Stimulated activated CD8-positive, alpha-beta memory T cell treated with anti-CD3 and anti-CD28 coated beads, Interleukin-7, amount 100 ng/mL, for 1 hour (primary cell): ENCODE measurements at places on chromosomes 1 and 21.

DNA sequence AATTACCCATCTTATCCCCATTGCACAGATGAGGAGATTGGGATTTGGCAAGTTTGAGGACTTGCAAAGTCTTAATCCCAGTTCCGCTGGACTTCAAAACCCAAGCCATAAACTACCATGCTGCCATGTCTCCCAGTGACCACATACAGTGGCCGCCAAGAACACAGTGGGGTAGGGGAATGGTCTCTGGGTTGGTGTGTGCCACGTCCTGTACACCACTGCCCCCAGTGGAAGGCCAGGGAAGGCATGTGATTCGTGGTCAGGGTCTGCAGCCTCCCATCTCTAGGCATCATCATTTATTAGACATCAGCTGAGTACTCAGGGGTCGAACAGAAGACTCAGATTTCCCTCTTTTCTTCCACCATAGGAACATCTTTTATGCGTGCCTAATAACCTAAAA is 76.0 kb downstream of the MAN1C1 start:
- DNase-seq = no peak

DNA sequence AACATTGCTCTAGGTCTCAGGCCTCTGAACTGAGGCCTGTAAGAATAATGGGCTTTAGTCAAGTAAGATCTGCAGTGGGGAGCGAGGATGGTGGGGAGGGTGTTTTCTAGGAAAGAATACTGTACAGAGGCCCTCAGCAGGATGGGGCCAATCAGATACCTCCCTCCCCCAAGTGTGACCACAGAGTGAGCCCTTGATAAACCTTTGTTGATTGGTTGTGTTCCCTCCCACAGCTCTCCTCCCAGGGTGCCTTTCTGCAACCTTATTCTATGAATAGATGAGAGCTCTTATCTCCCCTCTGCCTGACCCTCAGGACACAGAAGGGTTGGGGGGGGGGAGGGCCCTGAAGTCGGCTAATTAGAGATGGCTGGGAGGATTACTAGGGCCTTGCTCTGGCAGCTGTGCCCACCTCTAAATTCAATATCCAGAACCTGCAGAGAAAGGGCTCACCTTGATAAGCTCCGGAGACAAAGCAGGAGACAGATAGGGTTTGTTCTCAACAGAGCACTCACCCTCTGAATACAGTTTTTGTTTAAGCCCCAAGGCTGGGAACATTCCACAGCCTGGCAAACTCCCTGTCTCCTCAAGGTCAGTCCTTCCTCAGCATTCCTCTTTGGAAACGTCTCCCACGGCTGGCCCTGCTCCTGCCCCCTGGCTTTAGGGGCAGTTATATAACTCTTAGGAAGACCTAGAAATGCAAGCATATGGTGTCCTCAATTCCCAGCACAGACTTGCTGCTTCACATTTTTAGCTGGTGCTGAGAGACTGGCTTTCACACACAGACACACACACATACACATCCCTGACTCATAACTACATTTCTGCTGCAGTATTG is 42.9 kb downstream of the ATP1A1 start:
- DNase-seq = no peak

GRCh38 chr1:221263831-221264767 is 384.9 kb downstream of the HLX start:
- no peak for DNase-seq

DNA sequence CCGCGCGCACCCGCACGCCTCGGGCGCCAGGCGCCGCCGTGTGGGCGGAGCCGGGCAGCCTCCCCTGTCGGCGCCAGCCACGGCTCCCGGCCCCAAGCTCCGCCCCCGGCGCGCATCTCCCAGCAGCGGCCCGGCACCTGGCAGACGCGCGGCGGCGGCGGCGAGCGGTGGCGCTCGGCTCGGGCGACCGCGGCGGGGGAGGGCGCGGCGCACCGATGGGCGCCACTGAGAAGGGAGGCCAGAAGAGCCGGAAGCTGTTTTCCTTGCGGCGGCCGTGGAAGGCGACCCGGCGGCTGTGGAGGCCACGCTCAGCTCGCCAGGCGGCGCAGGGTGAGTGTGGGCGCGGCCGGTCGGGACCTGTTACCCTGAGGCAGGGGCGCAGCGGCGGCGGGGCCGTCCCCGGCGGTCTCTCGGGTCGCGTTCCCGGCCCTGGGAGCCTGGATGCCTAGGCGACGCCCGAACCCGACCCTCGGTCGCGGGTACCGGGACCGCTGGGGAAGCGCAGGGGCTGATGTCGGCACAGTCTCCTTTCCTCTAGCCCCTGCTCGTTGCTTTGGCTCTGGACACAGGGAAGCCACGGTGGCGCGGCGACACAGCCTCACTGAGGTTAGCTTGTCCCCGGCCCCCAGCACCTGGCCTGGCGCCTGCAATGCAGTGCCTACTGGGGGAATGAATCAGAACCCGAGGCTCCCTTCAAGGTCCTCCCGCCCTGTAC is 54.9 kb upstream of the DNAJC6 start:
- DNase-seq = peak; percentile 53

- DNase-seq = no peak
These were observed 23.9 kb downstream of the LRP8 start for GRCh38 chr1:53303726-53304515.

- no peak for DNase-seq
These were observed 117.6 kb downstream of the KCNN3 start for GRCh38 chr1:154752273-154753030.

- no peak for DNase-seq
These were observed 192.8 kb downstream of the PDE4B start for GRCh38 chr1:65985393-65986066.

DNA sequence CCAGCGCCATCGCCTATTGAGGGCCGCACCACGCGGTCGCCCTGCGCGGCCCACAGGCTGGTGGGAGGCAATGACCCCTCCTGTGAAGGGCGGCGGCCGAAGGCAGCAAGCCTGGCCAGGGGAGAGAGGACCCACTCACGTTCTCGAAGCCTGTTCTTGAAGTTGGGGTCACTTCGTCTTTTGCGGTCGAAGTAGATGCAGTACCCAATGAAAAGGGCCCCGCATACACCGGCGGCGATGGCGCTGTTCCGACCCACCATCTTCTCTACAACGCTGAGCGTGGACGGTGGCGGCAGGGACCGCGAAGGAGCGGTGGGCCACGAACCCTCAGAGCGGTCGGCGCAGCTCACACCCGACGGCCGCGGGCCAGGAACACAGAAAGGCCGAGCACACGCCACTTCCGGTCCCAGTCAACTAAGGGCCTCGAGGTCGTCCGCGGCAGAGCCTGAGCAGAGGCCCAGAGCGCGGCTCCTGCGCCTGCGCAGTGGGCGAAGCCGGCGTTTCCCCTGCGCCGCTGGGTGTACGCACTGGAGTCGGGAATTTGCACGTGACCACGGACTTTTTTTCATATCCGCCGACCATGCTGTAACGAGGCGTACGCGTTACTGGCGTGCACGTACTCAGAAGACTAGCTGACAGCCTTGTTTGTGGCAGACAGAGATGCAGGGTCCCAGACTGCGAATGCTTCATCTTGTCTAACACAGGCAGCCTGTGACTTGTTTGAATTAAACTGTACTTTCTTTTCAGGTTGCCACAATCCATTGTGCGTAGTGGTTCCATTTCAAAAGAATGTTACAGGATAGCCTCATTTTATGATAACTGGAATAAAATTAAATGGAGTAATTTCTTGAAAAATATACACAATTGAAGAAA is at the start of gene TOMM20:
TOMM20 (minus strand) TSS at position 382 of the 873 bp plus-strand sequence; CDS start at position 260, 122 bp downstream.
- peak; percentile 86 for DNase-seq

- DNase-seq = no peak
These were observed 585.8 kb downstream of the ADGRL2 start for GRCh38 chr1:82386365-82387011.

DNA sequence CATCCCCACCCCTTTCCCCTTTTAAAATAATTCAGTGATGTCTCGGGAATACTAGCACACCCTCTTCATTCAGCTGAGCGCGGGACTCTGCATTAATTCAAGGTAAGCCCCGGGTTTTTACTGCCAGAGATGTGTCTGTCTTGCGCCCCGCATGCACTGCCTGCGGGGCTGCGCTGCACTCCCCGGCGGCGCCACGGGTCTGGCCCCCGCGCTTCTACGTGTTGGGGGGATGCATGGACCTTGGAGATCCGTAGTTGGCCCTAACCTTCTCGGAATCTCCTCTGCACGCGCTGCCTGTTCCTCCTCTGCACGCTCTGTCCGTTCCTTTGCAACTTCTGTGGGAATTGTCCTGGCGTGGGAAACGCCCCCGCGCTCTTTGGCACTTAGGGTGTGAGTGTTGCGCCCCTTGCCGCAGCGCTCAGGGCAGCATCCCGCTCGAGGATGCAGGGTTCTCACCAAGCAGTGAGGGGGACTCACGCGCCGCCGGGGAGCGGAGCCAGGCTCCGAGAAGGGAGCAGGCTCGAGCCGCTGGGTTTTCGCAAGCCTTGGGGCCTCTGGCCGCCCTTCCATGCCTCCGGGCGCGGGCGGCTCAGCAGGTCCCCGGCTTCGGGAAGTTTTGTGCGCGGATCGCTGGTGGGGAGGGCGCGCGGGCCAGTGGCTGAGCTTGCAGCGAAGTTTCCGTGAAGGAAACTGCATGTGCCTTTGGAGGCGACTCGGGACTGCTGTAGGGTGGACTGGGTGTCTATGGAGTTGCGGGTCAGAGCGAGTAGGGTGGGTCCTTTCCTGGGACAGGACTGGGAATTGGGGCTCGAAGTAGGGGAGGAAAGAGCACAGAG is 165.1 kb upstream of the CACNA1E start:
- no peak for DNase-seq

GRCh38 chr1:54290506-54291184 is 90.7 kb downstream of the MRPL37 start:
- DNase-seq = no peak

DNA sequence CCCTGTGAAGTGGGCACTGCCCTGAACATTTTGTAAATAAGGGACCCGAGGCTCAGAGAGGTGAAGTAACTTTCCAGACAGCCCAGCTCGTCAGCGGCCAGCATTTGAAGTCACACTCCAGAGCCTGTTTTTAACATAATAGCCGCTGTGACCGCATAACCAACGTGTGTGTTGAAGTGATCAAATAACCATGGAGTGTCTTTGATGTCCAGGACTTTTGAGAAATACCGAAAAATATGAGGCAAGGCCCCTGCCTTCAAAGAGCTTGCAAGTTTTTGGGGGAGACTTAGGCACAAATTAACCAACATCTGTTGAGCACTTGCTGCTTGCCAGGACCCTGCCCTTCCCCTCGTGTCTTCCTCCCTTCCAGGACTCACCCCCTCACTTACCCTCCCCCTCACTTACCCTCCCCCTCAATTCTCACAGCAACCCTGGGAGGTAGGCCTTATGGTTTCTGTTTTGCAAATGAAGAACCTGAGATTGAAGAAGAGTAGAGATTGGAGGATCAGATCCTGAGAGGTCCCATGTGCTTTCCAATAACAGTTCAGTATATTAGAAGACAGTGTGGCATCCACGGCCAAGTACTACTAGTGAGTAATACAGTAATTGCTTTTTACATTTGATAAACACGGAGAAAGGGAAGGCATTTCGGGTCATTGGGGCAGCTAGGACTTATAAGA is 1.3 kb upstream of the SLC16A1 start:
- DNase-seq = no peak

- no peak for DNase-seq
These were observed 221.5 kb downstream of the GRIK1 start for GRCh38 chr21:29718081-29718815.

GRCh38 chr1:187646536-187647107 is 817.9 kb downstream of the PLA2G4A start:
- DNase-seq = no peak
